ENCODE measurements at places on chromosomes 5 and 9.

DNA sequence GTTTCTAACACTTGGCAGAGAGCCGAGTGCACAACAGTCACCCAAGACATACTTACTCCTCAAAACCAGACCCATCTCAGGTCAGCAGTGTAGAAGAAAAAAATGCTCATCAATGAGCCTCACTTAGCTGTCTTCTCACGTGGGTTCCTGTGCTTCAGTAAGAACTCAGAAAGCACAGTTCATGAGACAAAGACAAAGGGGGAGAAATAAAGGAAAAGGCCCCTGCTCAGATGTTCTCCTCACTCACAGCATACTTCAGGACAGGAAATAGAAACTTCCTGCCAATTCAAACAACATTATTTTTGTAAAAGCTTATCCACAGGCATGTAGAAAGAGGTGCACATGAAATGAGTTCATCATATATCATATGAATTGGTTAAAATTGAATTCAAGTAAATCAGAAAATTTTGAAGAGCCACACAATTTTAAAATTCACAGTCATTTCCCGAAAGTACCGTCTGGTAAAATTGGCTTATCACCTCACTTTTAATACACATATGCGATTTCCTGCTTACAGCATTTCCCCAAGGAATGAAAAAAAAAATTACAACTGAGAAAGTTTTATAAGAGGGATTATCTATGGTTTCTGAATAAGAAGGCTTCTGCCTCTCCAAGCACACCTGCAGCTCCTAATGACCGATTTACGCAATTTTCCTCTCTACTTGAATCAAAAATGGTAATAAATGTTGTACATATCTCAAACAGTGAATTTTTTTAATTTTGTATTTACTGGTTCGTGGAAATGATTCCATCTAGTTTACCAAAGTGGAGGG, 328.3 kb downstream of the TMEM167A start:
- DNase-seq = no peak

DNA sequence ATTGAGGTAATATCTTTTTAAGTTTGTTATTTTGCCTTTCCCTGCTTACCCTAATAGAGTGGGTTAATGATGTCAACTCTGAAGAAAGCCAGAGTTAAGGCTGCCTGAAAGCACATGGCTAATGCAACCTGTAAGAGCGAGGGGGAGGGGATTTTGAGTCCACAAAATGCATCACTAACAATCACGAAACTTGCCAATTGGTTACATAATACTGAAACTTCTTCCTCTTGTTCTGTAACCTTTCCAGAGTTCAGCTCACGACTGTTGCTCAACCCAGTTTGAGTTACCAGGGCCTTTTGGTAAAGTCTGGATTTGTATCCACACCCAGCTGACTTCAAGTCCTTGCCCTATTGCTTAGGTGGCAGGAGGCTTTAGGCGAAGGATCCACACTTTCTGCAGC, 308.8 kb downstream of the EFNA5 start:
- DNase-seq = no peak

DNA sequence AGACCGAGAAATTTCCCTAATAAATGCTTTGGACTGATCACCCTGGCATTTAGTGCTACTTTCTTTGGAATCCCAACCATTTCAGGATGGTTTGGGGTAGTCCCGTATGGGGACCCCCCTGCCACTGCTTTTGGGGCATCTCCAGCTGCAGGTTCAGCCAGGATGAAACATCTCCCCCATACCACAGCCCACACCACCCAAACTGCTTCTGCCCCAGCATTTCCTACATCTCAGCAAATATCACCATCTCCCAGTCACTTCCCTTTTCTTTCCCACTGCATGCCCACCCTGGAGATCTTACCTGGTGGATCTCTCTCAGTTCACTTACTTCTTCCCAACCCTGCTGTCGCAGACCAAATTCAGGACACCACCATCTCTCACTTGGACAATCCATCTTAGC, 4.8 kb upstream of the P4HA2 start:
- DNase-seq = no peak

- DNase-seq = no peak
These were observed 70.4 kb downstream of the RALGPS1 start for GRCh38 chr9:126984969-126985368.

DNA sequence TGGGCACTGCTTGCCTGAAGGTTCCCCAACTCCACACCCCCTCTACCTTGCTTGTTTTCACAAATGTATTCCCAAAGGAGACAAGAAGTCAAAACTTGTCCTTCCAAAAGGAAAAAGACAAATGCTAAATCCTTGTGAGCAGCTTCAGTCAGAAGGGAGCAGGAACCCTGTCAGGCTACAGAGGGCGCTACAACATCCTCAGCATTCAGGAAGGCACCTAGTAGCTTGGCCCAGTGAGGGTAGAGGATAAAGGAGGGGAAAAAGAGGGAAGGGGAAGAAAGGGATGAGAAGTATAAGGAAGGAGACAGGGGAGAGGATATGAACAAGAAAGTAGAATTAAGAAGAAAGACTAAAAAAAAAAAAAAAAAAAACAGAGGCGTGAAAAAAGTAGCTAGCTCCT, 97.5 kb downstream of the MLLT3 start:
- no peak for DNase-seq
